ENCODE measurements at places on chromosomes 6 and 20. TPM values are rescaled to one million over a fixed set of nuclear protein-coding genes. Genes with fewer than 3 reads are reported as not detected.

DNA sequence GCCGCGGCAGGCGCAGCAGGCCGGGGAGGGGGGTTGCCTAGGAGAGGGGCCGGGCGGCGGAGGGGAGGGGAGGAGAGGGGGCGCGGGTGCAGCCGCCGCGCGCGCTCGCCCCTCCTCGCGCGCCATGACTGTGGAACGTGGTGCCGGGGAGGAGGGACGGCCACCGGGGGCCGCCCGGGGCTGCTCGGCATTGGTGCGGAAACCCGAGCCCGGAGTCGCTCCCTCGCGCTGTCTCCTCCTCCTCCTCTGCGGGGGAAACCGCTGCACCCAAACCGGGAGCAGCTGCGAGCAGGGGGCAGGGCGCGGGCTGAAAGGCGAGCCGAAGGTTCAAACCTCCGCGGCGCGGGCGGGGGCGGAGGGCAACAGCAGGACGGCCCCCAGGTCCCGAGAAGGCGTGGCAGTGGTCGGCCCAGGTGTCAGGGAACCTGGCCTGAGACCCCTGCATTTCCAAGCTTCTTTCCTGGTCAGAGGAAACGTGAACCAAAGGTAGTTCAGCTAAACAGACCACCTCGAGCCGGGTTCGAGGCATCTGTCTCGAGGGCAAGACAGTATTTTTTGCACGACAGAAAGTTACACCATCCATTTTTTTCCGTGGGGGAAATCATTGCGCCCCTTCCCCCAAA lies 1.4 kb upstream of the TRERF1 start:
- DNase-seq: peak; percentile 95

DNA sequence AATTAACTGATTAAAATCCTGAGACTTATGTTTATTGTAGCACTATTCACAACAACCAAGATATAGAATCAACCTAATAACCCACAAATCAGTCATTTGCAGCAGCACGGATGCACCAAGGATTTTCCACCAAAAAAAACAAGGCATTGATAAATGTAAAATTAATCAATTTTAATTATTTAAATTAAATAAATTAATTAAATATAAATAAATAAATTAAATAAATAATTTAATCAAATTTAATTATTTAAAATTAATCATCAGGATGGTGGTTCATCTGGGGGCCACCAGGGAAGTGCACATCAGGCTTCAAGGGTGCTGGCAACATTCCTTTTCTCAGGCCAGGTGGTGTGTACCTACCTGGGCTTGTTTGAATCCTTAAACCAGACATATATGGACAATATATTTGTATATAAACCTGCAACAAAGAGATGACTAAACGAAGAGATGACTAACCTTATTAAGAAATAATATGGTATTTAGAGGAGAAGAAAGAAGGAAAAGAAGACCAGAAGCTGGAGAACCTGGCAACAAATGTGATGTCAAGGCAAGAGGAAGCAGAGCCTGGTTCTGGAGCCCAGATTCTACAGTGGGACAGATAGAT lies 89.2 kb downstream of the CD164 start:
- DNase-seq: no peak

TFB1M gene
- total RNA-seq: 37.5 TPM

- no peak for DNase-seq
Measured at GRCh38 chr20:16057651-16058050, 515.6 kb downstream of the KIF16B start.

CAP2 gene
- total RNA-seq: 6.7 TPM

TFAP2B gene
- not detected for total RNA-seq

DNA sequence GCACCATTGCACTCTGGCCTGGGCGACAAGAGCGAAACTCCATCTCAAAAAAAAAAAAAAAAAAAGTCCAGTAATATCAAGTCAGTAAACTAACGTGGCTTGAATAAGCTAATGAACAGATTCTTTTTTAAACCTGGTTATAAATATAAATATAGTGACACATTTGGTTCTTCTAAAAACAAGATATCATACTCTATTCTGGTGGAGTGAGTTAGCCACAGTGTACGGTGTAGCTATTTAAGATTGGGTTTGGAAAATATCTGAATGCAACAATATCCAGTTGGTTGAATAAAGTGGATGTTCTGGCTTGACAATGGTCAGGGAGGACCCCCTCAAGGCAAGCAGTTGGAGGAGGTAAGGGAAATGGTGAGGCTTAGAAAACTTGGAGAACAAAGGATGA lies 5.9 kb upstream of the DEK start:
- no peak for DNase-seq

CLIC5 gene
- total RNA-seq: not detected
